Stimulated activated CD8-positive, alpha-beta memory T cell treated with anti-CD3 and anti-CD28 coated beads, Interleukin-7, amount 100 ng/mL, for 24 hours (primary cell): ENCODE measurements at places on chromosomes 6 and 20.

- DNase-seq: no peak
Observed at GRCh38 chr6:30676660-30677285, 4.0 kb upstream of the DHX16 start.

GRCh38 chr6:121619987-121620740, 184.7 kb downstream of the GJA1 start:
- DNase-seq: no peak

DNA sequence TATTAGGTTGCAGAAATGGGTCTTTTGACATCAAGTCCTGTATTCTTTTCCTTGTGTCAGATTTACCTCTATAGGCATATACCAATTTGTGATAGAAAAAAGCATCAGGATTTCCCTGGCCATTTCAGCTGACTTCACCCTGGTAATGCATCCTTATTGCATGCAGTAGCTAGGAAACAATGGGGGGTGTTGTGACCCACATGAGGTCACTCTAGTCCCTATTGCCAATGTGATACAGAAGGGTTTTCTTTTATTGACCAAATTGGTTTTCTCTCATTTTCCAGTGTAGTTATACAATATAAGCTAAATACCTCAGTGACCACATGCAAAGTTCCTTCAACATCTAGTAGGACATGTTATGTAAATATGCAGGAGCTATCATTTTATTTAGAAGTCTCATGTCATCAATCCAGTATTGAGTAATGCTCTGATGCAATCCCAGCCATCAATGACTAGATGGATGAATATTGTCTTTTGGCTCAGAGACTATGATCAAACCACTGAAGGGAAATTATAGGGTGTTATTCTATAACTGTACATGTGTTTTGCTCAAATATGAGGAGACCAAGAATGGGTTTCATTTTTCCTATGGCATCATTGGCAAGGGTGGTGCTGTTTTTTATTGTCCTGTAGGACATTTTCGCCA, 177.7 kb downstream of the KLHL32 start:
- no peak for DNase-seq

DNA sequence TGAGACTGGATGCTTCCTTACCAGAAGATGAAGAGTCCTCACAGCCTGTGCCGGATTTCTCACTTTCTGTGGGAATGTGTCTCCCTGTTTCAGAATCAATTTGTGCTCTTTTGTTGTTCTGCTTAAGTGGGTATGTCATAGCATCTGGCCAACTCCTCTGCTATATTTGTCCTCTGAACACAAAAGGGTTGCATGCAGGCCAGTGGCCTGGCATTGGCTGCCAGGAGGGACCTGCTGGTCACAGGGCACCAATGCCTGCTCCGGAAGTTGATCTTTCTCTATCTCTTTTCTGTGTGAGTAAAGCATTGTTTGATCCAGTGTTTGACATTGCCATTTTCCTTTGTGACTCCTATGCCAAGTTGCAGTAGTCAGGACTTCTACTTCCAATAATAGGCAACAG, 47.8 kb downstream of the JARID2 start:
- DNase-seq: no peak

GRCh38 chr6:23027281-23027680, 457.9 kb downstream of the HDGFL1 start:
- DNase-seq: no peak

DNA sequence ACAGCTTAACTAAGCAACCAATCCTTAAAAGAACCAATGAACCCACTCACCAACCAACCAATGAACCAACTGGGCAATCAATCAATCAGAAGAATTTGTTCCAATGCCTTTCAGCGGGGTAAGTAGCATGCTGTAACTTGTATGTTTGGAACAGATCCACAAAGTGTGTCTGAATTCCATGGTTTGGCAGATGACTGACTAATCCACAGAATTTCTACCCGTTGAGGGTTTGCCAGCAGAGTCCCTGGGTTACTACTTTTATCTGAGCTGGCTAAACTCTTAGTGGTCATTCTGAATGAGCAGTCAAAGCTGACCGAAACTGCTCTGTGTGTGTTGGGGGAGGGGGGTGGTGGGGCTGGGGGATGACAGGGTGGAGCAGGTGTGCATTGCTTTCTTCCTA, 125.0 kb upstream of the JAG1 start:
- no peak for DNase-seq

GRCh38 chr6:163701762-163702161, 287.2 kb downstream of the QKI start:
- DNase-seq: no peak

DNA sequence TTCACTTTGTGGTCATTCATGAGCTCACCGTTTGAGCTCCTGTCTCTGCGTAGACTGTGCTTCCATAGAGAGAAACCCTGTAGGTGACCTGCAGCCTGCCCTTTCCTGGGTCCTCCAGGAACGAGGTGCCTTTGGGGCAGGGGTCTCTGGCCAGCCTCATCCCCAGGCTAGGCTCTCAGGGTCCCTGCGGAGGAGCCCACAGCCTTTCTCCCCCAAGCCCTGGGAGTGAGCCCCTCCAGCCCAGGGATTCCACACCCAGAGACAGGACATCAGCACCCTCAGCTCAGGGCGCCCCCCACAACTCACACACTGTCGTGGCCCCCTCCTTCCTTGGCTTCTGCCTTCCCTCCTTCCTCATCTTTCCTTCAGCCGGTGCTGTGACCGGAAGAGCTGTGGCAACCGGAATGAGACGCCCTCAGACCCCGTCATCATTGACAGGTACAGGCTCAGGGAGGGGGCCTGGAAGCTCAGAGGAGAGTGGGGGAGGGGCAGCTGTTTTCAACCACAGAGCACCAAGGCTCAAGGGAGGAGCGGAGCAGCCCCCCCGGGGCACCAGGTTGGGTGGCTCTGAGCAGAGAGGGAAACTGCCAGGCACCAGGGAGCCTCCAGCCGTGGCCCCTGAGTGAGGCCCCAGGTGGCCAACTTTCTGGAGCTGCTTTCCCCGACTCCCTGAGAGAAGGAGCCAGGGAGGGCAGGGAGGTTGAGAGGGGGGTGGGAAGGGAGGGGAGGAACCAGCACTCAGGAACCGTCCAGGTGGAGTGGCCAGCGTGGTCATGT, 16.8 kb downstream of the EBF4 start:
- DNase-seq: no peak

- no peak for DNase-seq
Observed at GRCh38 chr6:13261464-13261994, 66.8 kb downstream of the TBC1D7 start.

DNA sequence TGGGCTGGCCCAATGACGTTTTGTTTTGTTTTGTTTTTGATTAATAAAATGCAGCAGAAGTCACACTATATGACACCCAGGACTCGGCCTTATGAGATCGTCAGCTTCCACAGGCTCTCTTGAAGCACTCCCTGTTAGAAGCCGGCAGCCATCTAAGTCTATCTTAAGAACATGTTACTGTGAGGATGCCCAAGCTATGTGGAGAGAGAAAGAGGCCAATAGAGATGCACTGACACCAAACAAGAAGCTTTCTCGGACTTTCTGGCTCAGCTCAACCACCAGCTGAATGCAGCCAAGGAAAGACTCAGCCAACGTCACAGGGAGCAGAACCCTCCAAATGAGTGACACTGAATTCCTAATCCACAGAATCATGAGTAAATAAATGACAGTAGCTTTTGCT, 14.0 kb downstream of the SGK1 start:
- DNase-seq: no peak

- DNase-seq: no peak
Observed at GRCh38 chr6:16130932-16131387, 2.1 kb downstream of the MYLIP start.
